Temporal lobe (tissue), 4 donors: ENCODE measurements at places on chromosomes 1 and 21. TPM values are rescaled to one million over a fixed set of nuclear protein-coding genes. Genes with fewer than 3 reads are reported as not detected.

The TRPM2 gene
- total RNA-seq: 2.0 TPM

The RAB7B gene
- total RNA-seq: 0.49 TPM

The KIF2C gene
- 2.2 TPM for total RNA-seq

The LHX8 gene
- total RNA-seq: under 0.01 TPM

The ROR1 gene
- total RNA-seq: 1.7 TPM

The CD46 gene
- total RNA-seq: 67.9 TPM

The RGL1 gene
- total RNA-seq: 34.7 TPM
